Cardiac ventricle fibroblast (primary cell): ENCODE measurements at places on chromosomes 3 and 15. TPM values are rescaled to one million over a fixed set of nuclear protein-coding genes. Genes with fewer than 3 reads are reported as not detected.

The HIGD2B gene
- not detected in 2 replicates for total RNA-seq

The SEMA5B gene
- not detected in 2 replicates for total RNA-seq

The TRIM42 gene
- not detected in 2 replicates for total RNA-seq

The LDHAL6B gene
- total RNA-seq: not detected in 2 replicates

The PXYLP1 gene
- total RNA-seq: 6.5 and 7.2 TPM in 2 replicates

The TM6SF1 gene
- 1.7 TPM in 1 of 2 replicates, not detected in the other for total RNA-seq

The ANKUB1 gene
- not detected in 2 replicates for total RNA-seq

The PAQR5 gene
- total RNA-seq: 0.94 and 1.5 TPM in 2 replicates

The MST1R gene
- total RNA-seq: 0.34 TPM in 1 of 2 replicates, not detected in the other

The STRIT1 gene
- not detected in 2 replicates for total RNA-seq

The OR5K2 gene
- not detected in 2 replicates for total RNA-seq
